ENCODE measurements at places on chromosomes 16 and 17.

GRCh38 chr16:19704321-19705145, 13.5 kb downstream of the KNOP1 start:
- no peak for DNase-seq

DNA sequence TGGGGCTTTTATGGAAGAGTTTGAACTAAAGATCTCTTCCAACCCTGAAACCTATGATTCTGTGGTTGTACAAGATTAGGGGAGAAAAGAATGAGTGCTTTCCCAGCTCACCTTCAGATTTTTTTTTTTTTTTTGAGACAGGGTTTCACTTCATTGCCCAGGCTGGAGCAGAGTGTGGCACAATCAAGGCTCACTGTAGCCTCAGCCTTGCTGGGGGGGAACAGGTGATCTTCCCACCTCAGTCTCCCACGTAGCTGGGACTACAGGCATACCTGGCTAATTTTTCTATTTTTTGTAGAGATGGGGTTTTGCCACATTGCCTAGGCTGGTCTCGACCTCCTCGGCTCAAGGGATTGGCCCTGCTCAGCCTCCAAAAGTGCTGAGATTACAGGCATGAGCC, 21.8 kb upstream of the ITGB3 start:
- DNase-seq, result no peak

- DNase-seq, result no peak
These were observed 710 bp downstream of the TRAPPC1 start for GRCh38 chr17:7930841-7931631.

GRCh38 chr17:63555500-63556156, 5.4 kb downstream of the DCAF7 start:
- DNase-seq, result no peak

DNA sequence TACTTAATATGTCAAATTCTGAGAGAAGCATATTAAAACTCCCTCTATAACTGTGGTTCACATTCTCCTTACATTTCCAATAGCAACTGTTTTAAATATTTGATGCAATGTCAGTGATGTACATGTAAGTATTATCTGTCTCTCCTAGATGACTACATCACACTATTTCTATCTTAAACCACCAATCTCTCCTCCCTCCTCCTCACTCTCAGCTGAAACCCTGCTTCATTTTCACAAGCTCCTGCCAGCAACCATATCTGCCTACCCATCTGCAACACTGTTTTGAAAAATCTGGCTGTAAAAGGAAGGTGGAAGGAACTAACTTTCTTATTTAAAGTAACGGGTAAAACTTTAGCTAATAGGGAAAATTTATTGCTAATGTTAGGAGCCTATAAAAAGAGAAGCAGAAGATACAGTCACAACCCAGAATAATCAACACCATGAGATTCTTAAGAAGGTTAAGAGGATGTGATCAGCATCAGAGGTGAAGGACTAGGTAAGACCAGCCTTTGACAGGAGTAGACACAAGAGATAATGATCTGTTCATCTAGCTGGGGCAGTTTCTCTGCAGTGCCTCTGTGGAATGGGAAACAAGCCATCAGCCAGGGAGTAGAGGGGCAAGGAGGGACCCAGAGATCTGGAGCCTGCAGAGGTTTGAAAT, 31.0 kb downstream of the MYH10 start:
- DNase-seq, result no peak

- DNase-seq, result no peak
These were observed 48.9 kb downstream of the IRX6 start for GRCh38 chr16:55372792-55373488.

All from stimulated activated CD8-positive, alpha-beta memory T cell treated with anti-CD3 and anti-CD28 coated beads, Interleukin-2, amount 100 ng/mL, for 1 hour (primary cell).